ENCODE measurements at places on chromosomes 3 and 15.
A peak's percentile ranks its signal among the peaks of the same experiment; 100 is the strongest.

GRCh38 chr3:127584734-127585133 is 5.8 kb downstream of the TPRA1 start:
- DNase-seq: no peak

- no peak for DNase-seq
Observed at GRCh38 chr3:39447637-39448483, 19.6 kb upstream of the MOBP start.

DNA sequence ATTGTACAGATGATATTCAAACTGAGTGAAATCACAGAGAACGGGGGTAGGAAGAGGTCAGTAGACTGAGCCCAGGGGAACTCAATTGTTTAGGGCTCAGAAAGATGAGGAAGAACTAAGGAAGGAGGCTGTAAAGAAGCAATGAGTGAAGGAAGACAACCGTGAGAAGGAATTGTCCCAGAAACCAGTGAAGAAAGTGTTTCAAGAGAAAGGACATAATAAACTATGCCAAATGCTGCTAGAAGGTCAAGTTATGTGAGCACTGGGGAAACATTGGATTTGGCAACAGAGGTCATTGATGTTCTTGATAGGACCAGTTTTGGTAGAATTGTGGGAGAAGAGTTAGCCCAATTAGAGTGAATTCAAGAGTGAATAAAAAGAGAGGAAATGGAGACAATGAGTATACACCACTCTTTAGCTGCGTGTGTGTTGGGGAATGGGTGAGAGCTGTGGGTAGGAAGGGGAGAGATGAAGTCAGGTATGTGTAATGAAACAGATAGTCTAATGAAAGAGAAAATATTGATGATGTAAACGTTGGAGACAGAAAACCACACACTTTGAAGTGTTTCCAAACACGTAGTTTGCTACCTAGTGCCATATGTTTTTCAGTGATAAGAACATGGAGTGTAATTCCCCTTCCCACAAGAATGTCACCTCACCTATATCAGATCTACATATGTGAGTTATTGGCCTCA is 42.5 kb upstream of the MME start:
- DNase-seq: no peak

DNA sequence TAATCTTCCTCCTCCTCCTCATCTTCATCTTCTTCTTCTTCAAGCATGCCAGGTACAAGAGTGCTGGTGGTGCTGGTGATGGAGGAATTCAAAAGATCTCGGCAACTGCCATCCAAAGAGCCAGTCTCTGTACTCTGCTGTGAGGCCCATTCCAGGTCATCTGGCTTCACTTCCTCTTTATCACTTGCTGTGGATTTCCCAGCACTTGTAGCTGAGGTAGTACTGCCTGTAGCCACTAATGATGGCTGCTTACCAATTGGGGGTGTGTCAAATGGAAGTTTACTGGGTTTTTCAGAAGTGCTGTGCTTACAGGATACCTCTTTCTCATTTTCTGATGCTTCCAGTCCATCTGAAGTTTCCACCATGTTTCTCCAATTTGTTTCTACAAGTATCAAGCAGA is 28.8 kb upstream of the SHC4 start:
- DNase-seq: no peak

- DNase-seq: no peak
Observed at GRCh38 chr15:81893182-81893835, 152.5 kb downstream of the MEX3B start.

DNA sequence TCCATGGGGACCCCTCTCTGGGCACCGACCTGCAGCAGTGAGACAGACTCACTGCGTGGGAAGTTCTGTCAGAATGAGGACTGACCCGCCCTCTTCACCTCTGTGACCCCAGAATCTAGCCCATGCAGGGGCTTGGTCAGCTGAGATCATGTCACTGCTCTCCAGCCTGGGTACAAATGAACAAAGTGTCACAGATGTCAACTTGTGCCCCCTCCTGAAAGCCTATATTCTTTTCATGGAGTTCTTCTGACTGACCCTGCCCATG is 210.8 kb downstream of the XXYLT1 start:
- DNase-seq: no peak

DNA sequence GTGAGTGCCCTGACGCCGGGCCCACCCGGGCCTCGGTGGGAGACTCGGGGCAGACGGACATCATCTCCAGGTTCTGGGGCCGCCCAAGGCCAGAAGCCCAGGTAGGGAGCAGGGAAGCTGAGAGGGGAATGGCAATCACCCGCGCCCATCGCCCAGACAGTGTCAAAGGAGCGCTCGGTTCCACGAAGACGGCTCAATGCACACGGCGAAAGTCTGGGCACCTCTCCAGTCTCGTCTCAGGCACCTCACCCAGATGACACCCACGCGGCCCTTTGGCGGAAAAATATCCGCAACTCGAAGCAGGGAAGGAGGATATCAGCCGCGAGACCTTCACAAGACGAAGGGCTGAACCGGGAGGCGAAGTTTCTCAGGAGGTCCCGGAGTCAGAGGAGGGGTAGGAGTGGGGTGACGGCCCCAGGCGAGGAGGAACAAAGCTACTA is 916 bp downstream of the IL17RD start:
- DNase-seq: no peak

GRCh38 chr15:26214290-26214689 is 351.2 kb upstream of the ATP10A start:
- no peak for DNase-seq

- peak; percentile 48 for DNase-seq
Observed at GRCh38 chr15:67181221-67181639, 73.2 kb downstream of the AAGAB start.

DNA sequence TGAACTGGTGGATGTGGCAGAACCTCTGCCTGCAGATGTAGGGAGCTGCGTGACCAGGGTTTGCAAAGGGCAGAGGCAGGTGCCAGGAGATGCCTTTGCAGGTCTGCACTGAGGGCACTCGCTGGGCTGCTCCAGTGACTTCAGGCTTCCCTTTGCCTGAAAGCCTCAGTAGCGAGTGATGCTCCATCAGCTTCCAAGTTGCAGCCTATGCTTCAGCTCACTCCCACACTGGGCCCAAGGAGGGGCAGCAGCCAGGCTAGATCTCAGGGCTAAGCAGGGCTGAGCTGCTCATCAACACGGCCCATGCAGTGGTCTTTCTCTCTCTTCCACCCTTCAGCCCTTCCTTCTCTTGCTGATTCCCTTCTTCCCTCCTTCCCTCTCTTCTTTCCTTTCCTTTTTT is 78.3 kb upstream of the RGMA start:
- no peak for DNase-seq

DNA sequence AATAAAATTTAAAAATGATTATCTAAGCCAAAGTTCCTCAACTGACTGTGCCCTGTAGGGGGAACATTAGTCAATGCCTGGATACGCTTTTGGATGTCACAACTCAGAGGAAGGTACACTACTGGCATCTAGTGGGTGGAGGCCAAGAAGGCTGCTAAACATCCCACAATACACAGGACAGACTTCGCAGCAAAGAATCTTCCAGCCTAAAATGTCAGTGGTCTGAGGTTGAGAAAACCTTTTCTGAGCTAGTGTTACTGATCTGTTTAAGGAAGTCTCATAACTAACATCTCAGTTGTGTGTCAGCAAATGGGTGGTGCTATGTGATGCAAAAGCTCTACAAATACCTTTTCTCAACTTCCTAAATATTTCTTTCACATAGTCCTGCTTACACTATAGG is 20.9 kb upstream of the LDHAL6B start:
- no peak for DNase-seq

DNA sequence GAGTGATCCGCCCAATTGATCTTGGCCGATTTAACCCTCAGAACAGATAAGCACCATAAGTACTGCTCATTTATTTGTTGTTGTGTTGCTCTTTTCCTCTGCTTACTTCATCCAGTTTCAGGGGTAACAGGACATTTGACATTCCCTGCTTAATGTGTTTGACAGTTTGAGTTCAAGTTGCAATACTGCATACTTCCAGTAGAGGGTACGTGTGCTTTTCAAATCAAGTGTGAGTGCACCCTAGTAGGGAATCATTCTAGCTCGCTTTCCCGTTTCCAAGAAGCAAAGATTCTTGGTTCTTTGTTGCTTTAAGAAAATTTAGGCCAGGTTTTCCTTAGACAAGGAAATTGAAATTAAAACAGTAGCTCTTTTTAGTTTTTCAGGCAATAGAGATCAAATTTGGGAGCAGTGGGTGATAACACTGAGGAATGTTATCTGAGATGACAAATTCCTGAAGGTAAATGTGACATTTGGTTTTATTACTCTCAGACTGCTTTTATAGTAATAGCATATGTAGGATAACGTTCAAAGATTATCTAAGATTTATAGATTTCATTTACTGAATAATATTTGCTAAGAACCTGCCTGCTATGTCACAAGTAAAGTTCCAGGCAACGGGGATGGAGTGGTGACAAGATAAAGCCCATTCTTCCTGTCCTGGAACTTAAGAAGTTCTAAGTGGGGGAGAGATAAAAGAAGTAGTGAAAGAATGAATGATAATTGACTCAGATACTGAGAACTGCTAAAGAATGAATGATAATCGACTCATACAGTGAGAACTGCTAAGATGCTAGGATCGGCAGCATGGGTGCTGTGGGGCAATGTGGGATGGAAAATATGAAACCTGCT is 73.3 kb downstream of the SYNPR start:
- DNase-seq: no peak

DNA sequence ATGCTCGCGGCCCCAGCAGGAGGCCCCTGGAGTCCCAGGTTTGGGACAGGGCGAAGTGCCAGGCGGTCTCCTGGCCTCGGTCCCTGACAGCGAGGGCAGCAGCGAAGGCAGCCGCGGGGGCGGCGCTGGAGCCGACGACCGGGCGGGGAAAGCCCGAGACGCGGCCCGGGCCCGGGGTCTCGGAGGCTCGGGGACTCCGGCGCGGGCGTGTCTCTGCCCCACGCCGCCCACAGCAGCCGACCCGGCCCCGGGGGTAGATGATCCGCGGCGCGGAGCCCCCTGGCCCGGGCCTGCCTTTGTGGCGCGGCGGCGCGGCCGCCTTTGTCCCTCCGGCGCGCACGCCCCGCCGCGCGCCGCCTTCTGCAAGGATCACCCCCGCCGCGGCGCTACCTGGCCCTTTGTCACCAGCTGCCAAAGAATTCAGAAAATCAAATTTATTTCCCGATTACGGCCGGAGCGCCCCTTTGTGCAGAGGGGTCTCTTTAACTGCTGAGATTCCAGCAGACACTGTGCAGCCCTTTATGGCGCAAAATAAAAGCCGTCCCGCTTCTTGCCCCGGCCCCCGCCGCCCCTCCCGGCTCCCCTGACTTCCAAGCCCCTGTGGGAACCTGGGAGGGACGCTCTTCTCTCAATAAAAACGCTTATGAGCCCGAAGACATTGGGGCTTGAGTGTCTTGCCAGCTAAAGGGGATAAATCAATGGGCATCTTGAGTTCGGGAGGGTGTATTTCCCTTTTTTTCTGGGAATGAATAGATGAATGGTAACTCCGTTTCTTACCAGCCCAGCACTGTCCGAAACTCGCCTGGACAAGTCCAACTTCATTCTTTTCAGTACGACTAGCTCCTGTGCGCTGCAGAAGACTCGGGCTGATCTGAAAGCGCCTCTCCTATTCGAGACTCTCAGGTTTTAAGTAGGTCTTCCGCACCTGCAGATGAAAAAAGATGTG is 68.4 kb downstream of the HES1 start:
- no peak for DNase-seq

DNA sequence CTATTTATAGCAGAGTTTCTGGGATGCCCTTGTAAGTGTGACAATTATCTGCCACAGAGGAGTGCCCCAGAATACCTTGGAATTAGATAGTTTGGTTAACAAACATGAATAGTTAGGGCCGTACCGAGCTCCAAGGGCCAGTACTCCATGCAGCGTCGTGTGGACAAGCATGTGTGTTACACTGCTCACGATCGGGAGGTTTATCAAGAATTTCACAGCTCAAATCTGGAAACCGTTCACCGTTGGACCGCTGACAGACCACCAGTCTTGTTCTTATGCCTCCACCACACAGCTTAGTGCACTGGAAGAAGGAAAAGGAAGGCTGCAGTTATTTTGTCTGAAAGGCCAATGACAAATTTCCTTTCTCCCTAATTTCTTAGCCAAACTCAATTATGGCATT is 93.7 kb downstream of the ADAMTS9 start:
- DNase-seq: no peak

DNA sequence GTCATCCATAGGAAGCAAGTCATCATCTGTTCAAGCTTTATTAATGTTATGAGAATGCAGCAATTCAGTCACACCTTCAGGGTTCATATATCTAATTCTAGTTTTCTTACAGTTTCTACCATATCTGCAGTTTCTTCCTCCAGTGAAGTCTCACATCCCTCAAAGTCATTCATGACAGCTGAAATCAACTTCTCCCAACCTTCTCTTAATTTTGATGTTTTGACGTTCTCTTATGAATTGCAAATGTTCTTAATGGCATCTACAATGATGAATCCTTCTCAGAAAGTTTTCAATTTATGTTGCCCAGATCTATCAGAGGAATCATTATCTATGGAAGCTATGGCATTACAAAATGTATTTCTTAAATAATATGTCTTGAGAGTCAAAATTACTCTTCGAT is 210.4 kb upstream of the ZBTB20 start:
- no peak for DNase-seq

- no peak for DNase-seq
Observed at GRCh38 chr3:4514321-4514720, 21.2 kb downstream of the ITPR1 start.

- DNase-seq: no peak
Observed at GRCh38 chr15:40349163-40349562, 1.7 kb upstream of the PHGR1 start.

GRCh38 chr15:62498278-62498677 is 333.2 kb upstream of the C2CD4B start:
- DNase-seq: no peak

GRCh38 chr15:45586125-45586524 is 1.1 kb upstream of the BLOC1S6 start:
- DNase-seq: no peak

GRCh38 chr3:100041328-100041749 is 73.0 kb downstream of the FILIP1L start:
- DNase-seq: no peak

DNA sequence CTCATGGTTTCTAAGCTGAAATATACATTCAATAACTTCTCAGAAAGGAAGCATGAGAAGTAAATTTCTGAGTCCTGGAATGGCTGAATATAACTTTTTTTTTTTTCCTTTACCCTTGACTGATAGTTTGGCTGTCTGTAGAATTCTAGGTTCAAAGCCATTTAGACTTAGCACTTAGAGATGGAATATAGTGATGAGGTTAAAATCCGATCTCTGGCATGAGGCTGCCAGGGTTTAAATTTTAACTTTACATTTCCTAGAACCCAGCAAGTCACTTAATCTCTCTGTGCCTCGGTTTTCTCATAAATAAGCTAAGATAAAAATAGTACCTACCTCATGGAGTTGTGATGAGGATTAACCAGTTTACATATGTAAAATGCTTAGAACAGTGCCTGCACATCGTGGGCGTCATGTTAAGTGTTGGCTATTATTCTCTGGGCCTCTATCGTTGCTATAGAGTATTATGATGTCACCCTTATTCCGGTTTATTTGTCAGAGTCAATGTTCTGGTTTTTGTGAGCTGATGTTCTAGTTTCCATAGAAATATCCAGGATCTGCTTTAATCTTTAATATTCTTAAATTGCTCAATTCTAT is 199.8 kb upstream of the TLE3 start:
- DNase-seq: no peak

Data from left forelimb (tissue), 1 donor.